GM19239 (cell line): ENCODE measurements at places on chromosomes 4 and X.

- DNase-seq, result no peak
Measured at GRCh38 chr4:184763150-184763780, 29.4 kb upstream of the CENPU start.

- DNase-seq, result no peak
Measured at GRCh38 chr4:152591396-152591795, 55.5 kb upstream of the FBXW7 start.

DNA sequence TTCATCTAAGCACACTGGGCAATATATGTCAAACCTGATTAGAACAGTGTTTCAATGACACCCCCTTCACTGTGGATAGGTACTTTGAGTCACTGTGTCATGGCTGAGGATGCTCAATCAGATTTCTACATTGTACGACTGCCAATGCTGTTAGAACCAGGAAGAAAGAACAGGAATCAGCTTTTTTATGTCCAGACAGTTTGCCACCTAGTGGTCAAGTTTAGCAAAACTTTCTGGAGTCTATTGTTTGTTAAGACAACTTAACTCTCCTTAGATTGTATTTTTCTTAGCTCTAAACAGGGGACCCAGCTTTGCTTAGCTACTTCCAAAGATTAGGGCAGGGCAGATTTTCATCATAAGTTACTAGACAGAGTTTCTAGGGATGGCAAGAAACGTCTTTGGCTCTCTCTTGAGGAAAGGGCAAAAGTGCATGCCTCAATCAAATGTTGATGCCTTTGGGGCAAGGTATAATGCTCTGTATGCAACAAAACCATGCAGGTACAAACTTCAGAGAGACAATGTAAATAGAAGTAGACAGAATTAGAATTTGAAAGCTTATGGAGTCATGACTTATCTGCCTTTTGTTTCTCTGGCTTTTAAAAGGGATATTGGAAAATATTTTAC lies 40.5 kb upstream of the BMP3 start:
- peak; percentile 4 for DNase-seq

- DNase-seq, result no peak
Measured at GRCh38 chrX:13144927-13145655, 100.7 kb upstream of the FAM9C start.

GRCh38 chrX:48589482-48590162 lies 7.7 kb upstream of the WDR13 start:
- no peak for DNase-seq

DNA sequence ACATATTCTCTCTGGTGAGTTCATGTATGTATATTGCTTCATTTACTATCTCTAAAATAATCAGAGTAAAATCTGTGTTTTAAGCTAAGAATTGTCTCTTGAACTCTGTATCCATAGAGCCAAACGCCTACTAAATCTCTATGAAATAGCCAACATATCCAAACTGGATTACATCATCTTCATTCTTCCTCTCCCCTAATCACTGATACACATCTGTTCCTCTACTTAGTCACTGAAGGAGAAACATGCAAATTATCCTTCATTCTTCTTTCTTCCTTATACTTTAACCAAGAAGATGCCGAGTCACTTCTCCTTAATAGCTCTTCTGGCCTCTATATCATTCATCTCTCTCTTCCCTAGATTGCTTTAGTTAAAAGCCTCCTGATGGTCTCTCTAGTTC lies 630.4 kb upstream of the FTHL17 start:
- DNase-seq, result no peak

DNA sequence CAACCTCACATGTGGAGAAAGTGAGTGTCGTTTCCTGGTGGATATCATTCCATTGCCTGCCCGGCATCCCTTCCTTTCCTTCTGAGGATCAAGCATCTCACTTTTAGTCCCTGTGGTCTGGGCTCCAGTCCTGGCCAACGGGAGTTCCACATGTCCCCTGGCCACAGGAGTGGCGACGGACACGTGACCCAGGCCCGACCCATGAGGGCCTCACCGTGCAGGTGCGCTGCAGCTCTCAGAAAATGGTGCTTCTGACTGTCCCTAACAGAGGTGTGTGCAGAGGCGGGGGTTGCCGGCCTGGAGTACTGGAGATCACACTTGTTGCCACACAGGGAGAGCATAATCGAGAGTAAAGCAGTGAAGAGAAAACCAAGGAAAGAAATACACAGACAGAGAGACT lies 476.9 kb upstream of the FRG1 start:
- DNase-seq, result no peak

- no peak for DNase-seq
Measured at GRCh38 chrX:97867266-97867665, 983.6 kb downstream of the RPA4 start.

DNA sequence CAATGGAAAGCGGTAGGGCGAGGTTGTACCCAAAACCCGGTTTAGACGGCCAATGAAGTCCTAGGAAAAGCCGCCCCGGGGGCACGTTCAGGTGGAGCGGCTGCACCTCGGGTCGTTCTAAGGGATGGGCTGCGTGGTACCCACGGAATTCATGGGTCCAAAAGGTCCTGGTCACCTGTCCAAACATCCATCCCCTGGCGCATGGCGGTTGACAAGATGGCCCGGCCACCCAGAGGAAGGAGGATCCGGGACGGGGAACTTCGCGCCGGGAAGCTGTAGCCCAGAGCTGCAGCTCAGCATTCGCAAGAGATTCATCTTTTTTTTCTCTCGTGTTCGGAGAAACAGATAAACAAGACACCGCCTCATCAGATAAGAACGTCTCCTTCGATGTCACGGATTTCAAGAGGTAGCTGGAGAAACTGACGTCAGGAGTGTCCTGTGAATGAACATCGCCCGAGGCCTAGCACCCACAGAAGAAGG lies 10.9 kb downstream of the PITX2 start:
- no peak for DNase-seq

DNA sequence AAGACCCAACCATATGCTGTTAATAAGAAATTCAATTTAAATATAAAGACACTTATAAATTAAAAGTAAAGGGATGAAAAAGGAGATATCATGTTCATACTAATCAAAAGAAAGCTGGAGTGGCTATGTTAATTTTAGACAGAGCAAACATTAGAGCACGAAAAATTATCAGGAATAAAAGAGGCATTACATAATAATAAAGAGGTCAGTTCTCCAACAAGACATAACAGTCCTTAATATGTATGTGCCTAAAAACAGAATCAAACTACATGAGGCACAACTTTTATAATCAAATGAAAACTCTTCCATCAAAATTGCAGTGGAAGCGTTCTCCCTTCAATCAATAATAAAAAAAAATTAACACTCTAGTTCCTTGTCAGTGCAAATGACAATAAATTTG lies 62.6 kb downstream of the ARHGEF6 start:
- no peak for DNase-seq

- DNase-seq, result no peak
Measured at GRCh38 chr4:175422331-175422730, 389.7 kb downstream of the GPM6A start.

- no peak for DNase-seq
Measured at GRCh38 chr4:16530688-16531635, 304.7 kb upstream of the TAPT1 start.

DNA sequence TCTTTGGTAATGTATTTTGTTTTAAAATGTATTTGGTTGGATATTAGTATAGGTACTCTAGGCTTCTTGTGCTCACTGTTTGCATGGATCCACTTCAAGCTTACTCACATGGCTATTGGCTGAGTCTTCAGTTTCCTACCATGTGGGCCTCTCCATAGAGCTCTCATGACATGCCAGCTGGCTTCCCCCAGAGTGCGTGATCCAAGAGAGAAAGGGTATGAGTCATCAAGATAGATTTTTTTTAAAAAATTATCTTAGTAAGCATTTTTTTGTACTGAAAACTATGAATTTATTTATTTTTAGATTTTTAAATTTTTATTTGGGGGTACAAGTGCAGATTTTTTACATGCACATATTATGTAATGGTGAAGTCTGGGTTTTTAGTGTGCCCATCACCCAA lies 219.1 kb upstream of the AMOT start:
- no peak for DNase-seq

DNA sequence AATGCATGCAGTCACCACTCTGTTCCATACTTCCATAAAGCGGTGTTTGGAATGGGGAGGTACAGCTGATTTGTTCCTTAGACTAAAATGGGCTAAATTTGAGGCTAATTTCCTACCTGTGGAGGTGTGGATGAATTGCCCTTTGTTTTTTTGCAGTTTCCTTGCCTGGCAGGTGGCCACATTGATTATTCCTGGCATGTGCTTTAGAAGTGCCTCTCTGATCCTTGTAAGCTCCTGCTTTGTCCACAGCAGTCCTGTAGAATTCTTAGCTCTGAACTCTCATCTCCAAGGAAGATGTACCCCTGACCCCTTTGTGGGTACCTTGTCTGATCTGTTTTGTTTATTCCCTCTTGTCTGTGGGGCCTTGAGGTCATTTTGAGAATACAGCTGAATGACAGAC lies 136.8 kb downstream of the ADGRL3 start:
- no peak for DNase-seq

DNA sequence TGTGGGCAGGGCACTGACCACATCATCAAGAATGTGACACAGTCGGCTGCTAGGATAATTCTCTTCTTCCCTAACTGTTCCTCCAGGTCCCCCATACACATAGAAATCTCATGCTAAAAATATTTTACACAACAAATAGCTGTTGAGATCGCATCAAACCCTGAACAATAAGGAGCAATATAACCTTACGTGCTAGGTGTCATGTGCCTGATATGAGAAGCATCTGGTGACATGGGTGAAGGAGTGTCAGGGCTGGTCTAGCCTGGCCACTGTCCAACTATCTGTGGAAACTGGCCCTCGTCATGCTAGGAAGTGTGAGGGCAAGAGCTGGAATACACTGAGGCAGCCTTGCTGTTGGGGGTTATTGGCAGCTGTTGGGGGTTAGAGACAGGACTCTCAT lies 167.3 kb upstream of the PGRMC2 start:
- DNase-seq, result no peak

- DNase-seq, result no peak
Measured at GRCh38 chr4:168886351-168886750, 123.7 kb downstream of the CBR4 start.

DNA sequence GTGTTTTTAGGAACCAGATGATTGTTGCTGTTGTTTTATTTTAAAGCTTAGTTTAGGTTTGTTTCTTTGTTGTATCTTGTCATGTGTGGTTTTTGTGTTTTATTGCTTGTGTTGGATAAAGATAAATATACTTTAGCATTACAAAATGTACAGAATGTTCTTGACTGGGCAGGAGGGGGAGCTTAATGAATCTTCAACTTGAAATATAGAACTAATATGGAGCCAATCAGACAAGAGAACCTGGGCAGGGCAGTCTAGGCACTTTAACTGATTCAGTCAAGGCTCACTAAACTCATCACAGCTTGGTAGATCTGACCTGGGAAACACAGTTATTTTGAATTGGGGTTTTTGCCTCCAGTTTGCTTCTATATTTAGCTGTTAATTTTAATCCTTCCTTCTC lies 304.2 kb downstream of the ARHGAP24 start:
- no peak for DNase-seq

DNA sequence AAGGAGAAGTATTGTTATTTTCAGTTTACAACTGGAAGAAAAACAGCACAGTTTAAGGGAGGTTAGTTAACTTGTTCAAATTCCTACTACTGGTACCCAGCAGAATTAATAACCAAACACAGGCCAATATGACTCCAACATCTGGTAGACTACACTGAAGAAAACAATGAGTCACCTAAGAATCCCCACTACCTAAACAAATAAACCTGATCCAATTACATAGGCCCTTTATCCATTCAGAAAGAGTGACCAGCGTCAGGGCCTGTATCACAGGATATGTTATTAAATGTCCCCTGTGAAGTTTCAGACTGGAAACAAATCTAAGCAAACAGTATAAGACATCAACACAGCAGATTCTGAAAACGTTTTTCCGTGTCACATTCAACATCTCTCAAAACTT lies 492.5 kb upstream of the INTU start:
- no peak for DNase-seq

GRCh38 chr4:102717448-102718092 lies 43.2 kb downstream of the MANBA start:
- peak; percentile 17 for DNase-seq

GRCh38 chr4:11423465-11423864 lies 5.2 kb downstream of the HS3ST1 start:
- DNase-seq, result no peak

DNA sequence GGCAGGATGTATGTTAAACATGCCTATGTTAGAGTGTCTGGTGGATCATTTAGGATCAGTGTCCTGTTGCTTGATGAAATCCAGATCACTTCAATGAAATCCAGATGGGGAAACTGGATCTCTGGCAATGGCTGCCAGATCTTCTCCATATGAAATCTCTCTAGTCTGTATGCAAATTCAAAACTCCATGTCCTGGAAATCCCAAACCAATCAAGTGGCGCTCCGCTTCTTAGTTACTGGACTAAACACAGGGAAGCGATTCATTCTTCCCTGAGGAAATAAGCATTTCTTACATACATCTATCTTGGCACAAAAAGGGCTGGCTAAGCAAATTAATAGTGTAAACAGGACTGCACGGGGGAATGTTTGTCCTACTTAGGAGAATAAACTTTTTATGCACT lies 94.9 kb downstream of the HDAC8 start:
- no peak for DNase-seq

GRCh38 chr4:113781439-113782040 lies 20.0 kb upstream of the CAMK2D start:
- peak; percentile 8 for DNase-seq

DNA sequence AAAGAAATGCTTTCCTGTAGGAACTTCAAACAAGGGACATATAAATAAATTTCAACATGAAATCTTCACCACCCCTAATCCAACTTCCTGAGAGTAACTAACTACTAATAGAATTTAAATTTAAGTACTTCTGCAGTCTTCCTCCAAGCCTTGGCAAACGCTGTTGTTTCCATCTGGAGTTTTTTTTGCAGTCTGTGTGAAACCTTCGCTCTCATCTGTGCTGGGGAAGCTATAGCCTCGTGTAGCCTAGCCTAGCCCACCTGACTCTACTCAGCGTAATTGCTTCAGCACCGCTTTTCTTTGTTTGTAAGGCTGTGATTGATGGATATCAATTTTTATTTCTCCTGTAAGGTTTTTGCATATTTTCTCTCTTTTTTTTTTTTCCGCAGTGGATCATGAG lies 30.9 kb downstream of the STOX2 start:
- DNase-seq, result no peak

DNA sequence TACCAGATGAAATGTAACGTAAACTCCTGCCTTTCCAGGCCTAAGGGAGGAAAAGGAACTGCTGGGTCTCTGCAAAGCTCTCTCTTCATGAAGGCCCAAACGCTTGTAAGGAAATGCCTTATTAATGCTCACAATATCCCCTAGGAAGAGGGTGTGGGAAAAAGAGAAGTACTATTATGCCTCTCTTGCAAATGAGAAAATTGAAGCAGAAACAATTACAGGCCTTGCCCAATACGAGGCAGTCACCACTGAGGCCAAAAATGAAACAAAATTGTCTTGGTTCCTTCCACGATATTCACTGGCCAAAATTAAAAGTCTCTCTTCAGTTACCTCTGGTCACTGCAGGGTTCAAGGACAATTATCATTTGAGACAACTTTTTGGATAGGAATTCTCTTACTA lies 3.2 kb downstream of the SCARB2 start:
- DNase-seq, result no peak

GRCh38 chrX:42495139-42495538 lies 282.8 kb downstream of the PPP1R2C start:
- DNase-seq, result no peak
